Ecto neural progenitor cell (in vitro differentiated cells): ENCODE measurements at places on chromosomes 1 and 21.
A peak's percentile ranks its signal among the peaks of the same experiment; 100 is the strongest.

DNA sequence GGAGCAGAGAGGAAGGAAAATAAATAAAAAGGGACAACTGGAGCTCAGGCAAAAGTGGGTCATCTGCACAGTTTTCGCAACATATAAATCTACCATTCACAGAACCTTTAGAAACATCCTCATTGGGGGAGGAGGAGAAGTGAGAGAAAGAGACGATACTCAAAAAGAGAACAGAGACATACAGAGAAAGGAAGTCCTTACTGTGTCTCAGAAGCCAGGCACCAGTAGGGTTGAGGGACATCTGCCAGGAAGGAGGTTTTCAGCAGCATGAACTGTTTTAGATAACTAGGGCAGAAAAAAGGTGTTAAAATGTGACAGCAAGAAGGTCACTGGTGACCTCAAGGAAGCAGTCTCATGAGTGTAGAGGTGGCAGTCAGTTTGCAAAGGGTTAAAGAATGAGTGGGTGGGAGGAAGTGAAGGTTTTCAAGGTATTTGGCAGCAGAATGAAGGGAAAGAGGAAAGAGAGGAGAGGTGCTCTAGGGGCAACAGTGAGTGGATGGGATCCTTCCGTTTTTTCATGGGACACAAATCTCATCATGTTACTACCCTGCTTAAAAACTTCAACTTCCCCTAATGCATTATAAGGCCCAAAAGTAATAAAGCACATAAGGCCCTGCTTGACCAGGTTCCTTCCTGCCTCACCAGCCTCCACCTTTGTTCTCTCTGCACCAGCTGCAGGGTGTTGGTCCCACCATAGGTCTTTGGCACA is 9.5 kb downstream of the JAK1 start:
- no peak for DNase-seq

GRCh38 chr1:93080179-93080823 is 1.2 kb downstream of the MTF2 start:
- no peak for DNase-seq

- DNase-seq, result no peak
Measured at GRCh38 chr1:211825980-211826379, 4.6 kb downstream of the LPGAT1 start.

DNA sequence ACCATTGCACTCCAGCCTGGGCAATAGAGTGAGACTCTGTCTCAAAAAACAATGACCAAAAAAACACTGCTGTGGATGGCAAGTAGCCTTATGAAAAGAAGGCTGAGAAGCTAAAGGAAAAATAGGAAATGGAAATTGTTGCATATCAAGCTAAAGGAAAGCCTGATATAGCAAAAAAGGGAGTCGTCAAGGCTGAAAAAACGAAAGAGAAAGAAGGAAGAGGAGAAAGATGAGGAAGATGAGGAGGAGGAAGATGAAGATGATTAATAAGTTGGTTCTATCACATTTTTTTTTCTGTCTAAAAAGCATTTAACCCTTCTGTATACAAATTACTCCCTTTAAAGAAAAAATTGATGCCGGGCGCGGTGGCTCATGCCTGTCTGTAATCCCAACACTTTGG is 10.2 kb upstream of the PRDX1 start:
- DNase-seq, result no peak

DNA sequence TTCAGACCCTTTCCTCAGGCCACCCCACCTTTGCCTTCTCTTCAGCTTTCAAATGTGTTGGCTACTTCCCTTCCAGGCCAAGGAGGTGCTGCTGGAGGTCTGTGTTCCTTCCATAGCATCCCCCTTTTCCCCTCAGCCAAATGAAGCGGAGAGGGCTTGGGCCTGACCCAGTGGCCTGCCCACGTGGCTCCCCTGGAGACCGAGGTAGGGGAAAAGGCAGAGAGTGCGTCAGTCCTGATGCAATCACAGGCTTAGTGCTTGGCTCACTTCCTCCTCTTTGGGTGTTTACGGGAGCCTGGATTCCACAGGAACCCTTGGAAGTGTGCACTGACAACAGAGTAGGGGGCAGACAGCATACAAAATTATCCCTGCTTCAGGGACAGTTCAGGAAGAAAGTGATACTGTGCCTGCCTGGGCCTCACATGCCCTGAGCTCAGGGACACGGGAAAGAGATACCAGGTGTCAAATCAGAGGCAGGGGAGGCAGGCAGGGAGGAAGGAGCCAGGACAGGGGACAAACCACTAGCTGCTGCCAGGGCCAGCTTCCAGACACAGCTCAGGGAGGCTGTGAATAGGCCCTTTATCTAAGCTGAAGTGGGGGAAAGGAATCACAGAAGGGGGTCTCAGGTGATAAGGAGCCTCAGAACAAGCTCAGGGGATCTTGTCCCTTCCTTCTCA is 16.6 kb upstream of the PTP4A2 start:
- DNase-seq, result peak; percentile 50

DNA sequence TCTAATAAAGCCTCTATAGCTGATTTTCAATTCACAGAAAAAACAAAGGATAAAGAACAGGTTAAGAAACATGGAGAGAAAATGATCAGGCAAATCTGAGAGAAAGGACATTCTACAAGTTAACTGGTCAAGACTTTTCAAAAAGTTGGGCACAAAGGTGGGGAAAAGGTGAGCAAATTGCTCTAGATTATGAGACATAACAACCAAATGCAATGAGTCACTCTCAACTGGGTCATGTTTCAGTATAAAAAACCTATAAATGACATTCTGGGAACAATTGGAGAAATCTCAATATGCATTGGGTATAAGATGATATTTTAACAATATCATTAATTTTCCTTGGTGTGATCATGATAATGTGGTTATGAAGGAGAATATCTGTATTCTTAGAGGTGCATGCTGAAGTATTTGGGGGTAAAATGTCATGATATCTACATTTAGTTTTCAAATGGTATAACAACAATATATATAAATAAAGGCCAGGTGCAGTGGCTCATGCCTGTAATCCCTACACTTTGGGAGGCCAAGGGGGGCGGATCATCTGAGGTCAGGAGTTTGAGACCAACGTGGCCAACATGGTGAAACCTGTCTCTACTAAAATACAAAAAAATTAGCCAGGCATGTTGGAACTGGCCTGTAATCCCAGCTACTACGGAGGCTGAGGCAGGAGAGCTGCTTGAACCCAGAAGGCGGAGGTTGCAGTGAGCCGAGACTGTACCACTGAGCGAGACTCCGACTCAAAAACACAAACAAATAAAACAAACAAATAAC is 27.0 kb downstream of the ANKRD13C start:
- no peak for DNase-seq

DNA sequence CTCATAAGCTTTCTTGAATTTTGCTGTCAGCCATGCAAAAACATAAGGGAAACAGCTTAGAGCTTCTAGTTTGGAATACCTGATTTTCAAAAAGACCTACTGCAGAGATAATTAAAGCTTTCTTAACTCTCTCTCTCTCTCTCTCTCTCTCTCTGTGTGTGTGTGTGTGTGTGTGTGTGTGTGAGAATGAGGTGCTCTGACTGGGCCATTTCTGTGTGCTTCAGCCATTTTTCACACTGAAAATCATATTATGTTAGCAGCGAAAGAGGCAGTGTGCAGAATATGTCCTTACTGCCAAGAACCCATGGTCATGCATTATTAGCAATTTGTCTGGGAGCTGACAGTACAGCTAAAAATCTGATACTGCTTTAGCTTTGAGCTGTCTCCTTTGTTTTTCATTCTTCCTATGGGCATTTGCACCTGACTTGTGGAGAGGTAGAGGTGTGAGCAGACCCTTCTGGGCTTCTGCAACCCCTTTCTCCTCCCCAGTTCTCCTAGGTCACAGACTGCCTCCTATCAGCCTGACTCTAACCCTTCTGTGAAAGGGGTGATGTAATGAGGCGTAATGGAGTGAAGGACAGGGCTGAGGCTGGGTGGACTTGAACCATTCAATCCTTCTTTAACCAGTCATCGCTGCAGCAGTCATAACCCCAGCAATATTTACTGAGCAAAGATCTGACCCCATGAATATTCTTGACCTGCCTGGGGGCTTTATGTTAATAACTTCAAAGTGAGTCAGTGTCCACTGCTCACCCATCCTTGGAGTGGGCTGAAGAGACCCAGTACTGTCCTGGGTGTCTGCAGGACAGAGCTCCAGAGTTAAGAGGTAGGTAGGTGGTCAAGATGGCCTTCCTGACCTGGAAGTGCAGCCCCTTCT is 61.2 kb downstream of the SYT6 start:
- DNase-seq, result no peak

- DNase-seq, result no peak
Measured at GRCh38 chr1:85494904-85495266, 29.9 kb upstream of the DDAH1 start.

DNA sequence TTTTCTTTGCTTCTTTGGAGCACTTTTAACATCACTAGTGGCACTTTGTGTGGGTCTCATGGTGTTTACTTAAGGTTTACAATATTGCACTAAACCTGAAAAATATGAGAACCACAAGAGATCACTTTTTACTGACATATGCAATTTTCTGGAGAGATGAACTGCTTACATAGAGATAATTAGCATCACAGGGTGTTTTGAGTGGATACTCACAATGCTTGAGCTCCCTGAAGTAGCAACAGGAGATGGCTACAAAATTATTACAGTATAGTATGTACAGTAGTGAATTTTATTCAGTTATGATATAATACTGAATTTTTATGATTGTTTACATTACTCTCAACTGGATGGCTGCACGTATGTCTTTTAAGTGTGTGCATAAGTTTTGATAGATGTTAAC is 22.6 kb downstream of the RPRD2 start:
- no peak for DNase-seq

DNA sequence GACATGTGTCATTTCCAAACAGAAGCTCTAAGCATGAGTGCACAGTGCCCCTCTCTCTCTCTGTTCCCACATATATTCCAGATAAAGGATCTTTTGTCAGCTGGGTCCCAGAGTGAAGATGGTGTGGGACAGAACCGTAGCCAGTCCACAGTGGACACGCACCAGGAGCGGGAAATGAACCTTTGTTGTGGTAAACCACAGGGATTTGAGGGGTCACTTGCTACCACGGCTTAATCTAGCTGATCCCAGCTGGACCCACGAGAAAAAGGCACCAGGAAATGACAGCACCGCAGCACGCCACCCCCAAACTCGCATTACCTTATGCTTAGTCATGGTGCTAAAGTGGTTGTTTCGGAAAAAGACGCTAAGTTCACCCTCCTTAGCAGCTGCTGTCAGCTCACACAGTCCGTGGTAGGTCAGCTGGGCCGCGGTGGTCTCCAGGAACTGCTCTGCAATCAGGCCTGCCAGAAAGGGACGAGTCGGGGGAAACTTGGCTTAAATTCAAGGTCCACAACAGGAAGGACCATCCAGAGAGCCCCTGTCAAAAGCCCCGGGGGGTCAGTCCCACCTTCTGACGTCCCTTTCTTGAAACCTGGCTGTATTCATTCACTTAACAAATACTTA is 7.5 kb downstream of the MINDY1 start:
- no peak for DNase-seq

GRCh38 chr1:244515680-244516079 is 54.6 kb downstream of the CATSPERE start:
- DNase-seq, result no peak

DNA sequence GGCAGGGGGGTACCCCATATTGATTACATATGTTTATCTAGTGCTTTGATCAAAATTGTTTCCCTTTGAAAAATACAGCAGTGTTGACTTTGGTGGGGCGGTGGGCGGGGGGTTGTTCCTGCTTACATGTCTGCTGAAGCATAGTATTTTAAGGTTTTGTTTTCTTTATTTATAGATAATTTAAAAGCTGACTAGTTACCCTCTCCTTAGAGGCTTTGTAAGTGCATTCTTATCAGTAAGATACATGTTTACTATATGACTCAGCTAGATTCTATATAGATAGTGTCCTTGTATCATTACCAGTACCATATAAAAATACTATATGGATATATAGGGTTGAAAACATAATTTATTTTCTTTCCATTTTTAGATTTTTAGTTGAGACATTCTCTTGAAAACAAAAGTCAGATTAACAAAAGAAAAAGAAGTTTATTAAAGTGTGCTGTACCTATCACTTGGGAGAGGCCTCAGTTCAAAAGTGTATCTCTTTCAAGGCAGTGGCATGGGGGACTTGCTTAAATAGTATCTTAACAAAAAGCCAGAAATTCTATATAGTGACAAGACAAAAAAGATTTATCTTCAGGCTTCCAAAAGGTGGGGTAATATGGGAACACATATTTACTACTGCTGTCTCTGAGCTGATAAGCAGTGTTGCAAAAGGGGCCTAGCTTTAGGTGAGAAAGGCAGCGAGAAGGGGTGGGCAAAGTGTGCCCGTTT is 79.0 kb downstream of the HS2ST1 start:
- DNase-seq, result no peak

DNA sequence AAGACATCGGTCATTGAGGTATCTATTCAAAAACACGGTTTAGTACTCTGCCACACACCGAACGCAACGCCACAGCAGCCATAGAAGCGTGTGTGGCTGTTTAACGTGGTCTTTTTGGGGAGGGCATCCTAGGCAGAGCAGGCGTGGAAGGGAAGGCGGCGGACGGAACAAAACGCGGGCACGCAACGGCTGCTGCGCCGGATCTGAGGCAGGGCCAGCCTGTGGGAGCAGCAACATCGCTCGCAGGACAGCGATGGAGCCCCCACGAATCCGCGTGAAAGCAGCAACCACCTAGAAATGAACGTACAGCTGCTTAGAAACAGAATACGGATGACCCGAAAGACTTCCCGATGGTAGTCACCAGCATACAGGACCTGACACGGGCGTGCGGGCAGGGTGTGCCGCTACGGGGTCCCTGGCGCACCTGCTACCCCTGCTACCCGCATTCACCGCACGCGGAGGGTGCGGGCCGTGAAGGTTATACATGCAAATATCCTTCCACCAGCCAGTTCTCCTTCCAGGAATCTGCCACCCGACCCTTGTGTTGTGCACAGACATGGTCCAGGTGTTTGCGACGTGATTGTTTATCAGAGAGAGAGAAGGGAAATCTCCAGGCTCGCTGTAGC is 114.4 kb upstream of the COL6A1 start:
- DNase-seq, result no peak

GRCh38 chr1:56227886-56228285 is 351.5 kb downstream of the PLPP3 start:
- DNase-seq, result no peak

- DNase-seq, result no peak
Measured at GRCh38 chr1:203215573-203215972, 13.9 kb downstream of the CHIT1 start.

GRCh38 chr1:9892563-9893528 is 17.2 kb downstream of the CTNNBIP1 start:
- DNase-seq, result no peak

DNA sequence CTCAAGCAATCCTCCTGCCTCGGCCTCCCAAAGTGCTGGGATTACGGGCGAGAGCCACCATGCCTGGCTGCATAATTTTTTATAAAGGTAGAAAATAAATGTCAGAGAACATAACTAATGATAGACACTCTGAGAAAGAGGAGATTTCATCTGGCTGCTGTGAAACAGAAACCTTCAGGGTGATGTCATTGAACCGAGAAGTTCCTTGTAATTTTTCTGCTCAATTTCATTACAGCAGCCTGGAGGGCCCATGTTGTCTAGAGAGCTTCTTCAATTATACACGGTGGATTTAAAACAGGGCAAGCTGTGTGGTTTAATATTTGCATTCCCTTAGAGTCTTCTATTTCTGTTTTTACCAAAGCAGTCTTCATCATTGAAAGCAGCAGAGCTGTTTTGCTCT is 64.3 kb upstream of the MORC3 start:
- no peak for DNase-seq

- no peak for DNase-seq
Measured at GRCh38 chr1:167529829-167530474, 11.6 kb upstream of the CD247 start.

- DNase-seq, result no peak
Measured at GRCh38 chr21:45454926-45455673, 50.1 kb downstream of the COL18A1 start.

GRCh38 chr1:19488136-19488535 is 2.8 kb upstream of the CAPZB start:
- DNase-seq, result no peak
